Hippocampal formation (tissue), 2 donors: ENCODE measurements at places on chromosomes 6 and 20.
A peak's percentile ranks its signal among the peaks of the same experiment; 100 is the strongest.

GRCh38 chr20:12175538-12175937, 257.8 kb downstream of the BTBD3 start:
- DNase-seq = no peak

DNA sequence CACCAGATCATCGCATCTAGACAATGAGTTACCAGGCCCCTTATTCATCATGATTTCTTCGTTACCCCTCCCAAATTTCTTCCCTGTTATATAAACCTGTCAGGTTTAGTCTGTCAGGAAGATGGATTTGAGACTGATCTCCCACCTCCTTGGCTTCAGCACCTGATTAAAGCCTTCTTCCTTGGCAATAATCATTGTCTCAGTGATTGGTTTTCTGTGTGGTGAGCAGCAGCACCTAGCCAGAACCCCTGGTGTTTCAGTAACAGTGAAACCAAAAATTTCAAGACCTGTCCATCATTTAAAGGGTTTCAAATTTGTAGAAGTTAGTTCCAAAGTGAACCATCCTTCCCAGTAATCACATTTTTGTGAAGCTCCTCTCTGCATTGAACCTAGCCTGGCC, 209.8 kb upstream of the GJE1 start:
- no peak for DNase-seq

- no peak for DNase-seq
Observed at GRCh38 chr20:51340451-51340840, 202.1 kb downstream of the NFATC2 start.

DNA sequence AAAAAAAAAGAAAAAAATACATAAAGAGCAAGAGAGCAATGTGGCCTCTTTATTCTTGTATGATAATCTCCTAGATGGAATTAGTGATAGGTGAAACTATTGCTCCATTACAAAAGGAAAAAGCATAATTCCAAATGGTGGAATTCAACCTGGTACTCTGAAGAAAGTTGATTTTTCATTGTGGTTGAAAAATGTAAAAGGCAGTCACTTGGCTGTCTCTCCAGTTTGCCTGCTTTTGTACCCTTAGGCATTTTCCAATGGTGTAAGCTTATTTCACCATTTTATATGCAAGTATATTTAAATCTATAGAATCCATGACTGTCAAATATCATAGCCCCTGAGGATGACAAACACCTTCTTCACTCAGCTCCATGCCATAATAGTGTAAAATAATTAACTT, 38.8 kb upstream of the PKHD1 start:
- no peak for DNase-seq

- DNase-seq = no peak
Observed at GRCh38 chr6:6686748-6687601, 98.5 kb downstream of the LY86 start.

DNA sequence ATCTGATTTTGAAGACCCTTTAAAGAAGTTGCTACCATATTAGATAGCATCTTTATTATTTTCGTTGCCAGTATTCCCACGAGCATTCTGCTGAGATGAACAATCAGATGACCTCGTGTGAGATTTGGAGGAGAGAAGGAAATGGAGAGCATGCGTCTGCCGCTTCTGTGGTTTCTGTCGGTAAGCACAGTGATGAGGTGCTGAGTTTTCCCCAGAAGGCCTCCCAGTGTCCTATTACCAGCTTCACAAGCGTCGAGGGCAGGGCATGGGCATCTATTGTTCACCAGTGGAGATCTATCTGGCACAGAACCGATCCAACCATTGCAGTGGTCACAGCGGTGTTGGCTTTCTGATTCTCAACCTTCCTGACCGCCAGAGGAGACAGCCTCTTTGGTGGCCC, 29.4 kb downstream of the TRAF3IP2 start:
- DNase-seq = no peak

DNA sequence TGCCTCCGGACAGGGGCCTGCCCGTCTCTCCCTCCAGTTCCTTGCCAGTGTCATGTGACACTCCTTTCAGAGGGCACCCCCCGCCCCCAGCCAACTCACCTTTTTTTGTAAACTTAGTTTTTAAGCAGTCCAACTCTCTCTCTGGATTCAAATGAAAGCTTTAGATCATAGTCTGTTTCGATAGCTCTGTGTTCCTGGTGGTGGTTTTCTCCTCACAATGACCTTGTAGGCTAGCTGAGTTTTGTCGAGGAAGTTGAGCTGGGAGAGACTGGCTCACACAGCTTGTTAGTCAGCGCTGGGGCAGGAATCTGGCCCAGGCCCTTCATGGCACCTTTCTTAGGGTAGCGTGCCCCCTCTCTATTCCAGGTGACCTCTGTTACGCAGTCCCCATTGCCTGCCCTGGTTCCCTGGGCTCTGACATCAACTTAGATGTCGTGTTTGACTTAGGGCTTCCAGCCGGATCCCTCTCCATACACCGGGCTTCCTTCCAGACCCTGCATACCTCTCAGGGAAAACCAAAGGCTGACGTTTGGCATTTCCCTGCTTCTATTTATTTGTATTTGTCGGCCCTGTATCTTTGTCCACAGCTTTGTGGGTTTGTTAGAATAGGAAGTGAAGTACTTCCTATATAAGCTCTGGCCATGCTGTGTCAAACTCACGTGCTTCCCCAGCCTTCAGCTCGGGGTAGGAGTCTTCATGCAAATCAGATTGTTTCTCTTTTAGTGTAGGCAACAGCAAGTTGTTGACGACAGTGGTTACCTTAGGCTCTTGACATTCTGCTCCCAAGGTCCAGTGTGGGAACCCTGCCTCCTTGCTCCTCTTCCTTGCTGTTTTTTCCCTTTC, 12.7 kb downstream of the IGF2R start:
- DNase-seq = no peak

GRCh38 chr6:140271759-140272377, 897.4 kb upstream of the CITED2 start:
- no peak for DNase-seq

- peak; percentile 51 for DNase-seq
Observed at GRCh38 chr6:53651205-53651763, 14.3 kb downstream of the KLHL31 start.

DNA sequence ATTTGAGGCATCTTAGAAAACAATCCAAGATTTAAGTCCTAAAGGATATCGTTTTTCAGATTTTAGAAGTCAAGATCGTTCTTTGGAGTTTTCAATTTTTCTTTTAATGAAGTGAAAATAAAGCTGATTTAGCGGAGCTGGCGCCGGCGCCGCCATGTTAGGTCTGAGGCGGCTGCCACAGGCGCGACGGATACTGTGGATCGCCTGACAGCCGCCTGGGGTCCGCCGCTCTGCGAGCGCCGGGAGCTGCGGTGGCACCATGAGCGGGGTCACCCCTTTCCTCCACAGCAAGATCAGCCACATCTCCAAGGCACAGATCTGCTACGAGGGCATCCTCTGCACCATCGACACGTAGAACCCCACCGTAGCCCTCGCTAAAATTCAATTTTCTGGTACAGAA, 247.2 kb downstream of the GJA1 start:
- DNase-seq = no peak

DNA sequence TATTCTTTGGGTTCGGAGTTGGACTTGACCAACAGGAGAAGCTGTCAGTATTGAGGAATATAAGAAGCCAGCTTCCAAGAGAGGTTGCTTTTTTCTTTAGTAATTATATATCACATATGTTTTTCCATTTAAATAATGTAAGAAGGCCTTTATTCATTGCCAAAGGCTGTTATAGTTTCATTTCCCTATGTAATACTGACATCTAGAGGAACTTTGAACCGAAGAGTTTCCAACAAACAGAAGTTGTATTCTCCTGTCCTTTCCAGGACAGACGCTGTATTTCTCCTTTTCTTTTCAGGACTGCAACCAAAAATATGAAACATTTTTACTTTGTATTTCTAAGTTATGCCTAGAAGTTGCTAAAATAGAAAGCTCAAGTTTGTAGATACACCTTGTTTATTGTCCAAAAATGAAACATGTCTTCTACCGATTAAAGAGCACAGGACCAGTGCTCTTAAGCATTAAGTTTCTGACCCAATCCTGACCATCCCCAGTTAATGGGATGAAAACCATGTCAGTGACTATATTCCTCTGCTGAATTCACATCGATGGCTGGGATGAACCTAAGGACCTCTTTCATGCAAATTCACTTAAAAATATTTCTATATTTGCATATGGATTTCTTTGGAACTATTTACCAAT, 55.1 kb downstream of the MYLK4 start:
- DNase-seq = no peak

- DNase-seq = no peak
Observed at GRCh38 chr6:169341065-169341464, 87.4 kb upstream of the THBS2 start.

DNA sequence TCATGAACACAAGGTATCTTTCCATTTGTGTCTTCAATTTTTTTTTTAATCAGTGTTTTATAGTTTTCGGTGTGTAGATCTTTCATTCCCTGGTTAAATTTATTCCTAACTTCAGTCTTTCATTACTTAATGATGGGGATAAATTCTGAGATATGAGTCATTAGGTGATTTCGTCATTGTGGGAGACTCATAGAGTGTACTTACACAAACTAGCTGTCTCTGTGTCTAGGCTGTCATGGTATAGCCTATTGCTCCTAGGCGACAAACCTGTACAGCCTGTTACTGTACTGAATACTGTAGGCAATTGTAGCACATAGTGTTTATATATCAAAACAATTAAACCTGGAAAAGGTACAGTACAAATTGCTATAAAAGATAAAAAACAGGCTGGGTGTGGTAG, 42.1 kb downstream of the SMAP1 start:
- no peak for DNase-seq

DNA sequence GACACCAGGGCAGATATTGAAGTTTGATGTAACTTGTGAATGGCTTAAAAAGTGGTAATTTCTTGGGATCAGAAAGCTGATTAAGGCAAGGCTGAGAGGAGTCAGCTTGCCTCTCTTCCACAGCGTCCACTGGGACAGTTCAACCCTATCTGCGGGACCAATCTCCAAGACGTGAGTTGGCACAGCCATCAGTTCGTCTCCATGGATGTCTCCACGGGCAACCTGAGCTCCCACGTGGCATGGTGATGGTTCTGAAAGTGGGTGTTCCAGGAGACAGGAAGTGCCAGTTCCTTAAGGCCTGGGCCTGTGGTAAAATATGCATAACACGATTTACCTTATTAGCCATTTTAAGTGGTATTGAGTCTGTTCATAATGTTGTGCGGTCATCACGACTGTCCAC, 67.9 kb upstream of the BHLHE23 start:
- DNase-seq = no peak

GRCh38 chr6:161736781-161737292, 463.0 kb upstream of the AGPAT4 start:
- no peak for DNase-seq
